Hepatocyte (in vitro differentiated cells): ENCODE measurements at places on chromosomes 11 and 22.

- DNase-seq = no peak
Observed at GRCh38 chr22:35719212-35719875, 1.7 kb downstream of the APOL5 start.

- DNase-seq = no peak
Observed at GRCh38 chr11:73175551-73176144, 33.5 kb upstream of the FCHSD2 start.

- no peak for DNase-seq
Observed at GRCh38 chr11:47254386-47254785, 3.4 kb upstream of the NR1H3 start.

DNA sequence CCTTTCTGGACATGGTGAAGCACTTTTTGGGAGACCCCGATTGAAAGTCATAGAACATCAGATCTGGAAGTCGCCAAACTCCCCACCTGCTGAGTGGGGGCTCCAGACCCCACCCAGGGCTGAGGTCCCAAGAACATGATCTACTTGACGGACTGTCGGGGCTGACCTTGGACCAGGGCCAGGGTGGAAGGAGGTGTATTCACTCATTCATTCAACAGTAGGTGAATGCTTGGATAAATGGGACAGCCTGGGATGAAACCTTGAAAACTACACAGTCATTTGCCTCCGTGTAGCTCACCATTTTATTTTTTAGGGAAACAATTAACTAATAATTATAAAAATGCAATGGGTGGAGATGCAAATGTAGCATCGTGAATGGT lies 629.0 kb downstream of the BRD1 start:
- no peak for DNase-seq

DNA sequence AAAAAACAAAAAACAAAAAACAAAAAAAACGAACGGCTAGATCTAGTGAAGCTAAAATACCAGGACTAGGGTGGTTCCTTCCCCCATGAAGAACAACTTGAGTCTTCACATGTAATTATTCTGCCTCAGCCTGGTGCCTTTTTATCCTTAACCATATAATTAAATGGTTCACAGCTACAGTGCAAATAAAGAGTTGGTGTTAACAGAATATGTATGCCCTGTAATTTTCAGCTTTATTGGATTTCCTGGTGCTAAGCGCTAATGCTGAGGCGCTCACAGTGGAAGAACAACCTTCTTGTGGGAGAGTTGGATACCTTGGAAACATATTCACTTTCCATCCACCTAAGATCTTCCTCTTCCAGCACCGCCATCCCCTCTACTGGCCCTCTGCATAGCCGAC lies 158.5 kb upstream of the SORL1-AS1 start:
- no peak for DNase-seq

DNA sequence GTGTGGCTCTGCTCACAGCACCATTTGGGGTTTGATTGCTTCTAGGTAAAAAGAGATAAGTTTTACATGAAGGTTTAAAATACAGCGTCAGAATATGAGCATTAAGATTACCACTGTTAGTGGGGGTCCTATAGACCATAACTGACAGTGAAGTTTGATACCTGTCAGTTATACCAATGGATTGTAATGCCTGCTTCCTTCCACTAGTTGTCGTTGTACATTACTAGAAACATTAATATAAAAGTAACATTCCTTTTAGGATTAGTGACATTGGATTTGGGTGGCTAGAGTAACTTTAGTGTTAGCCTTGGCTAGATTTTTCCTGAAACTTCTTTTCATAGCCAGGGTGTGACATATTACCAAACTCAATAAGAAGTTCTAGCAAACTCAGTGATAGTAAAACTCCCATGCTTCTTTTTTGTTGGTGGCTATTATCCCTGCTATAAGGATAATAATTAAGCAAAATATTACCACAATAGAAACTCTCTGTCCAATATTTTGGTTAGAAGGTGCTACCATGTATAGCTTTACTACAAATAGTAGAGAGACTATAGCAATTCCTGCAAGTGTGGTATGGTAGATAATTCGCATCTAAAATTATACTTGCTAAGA lies 57.1 kb downstream of the FAM181B start:
- no peak for DNase-seq

GRCh38 chr11:9759519-9760192 lies 95.8 kb downstream of the SWAP70 start:
- peak; percentile 92 for DNase-seq

DNA sequence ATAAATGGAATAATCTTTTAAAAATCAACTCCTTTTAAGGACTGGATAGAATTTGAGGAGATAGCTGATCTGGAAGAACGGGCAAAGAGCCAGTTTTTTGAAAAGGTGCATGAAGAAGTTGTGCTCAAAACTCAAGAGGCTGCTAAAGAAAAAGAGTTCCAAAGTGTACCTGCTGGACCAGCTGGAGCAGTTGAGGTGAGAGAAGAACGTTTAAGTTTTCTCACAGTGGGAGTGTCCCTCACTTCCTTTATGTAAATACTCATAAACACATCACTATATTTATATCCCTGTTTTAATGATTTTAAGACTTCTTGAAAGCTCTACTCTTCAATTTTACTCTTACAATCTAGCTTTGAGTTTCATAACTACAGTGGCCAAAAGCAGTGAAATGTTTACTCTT lies 11.7 kb upstream of the ANKRD42 start:
- no peak for DNase-seq

DNA sequence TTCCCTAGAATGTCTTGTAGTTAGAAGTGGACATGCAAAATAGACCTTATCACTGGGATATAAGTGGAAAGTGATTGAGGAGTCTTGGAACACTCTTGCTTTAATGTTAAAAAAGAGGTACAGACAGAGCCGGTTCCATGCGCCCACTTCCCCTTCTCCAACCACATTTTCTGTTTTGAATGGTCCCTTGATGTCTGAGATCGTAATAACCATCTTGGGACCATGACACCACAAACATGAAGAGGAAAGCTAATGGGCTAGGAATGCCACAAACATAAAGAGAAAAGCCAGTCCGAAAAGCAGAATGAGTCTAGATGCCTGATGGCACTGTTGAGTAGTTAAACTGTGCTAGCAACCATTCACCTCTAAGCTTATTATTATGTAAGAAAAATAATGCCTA lies 54.8 kb upstream of the SPON1 start:
- DNase-seq = no peak

- peak; percentile 52 for DNase-seq
Observed at GRCh38 chr11:85813721-85814120, 2.8 kb upstream of the SYTL2 start.

DNA sequence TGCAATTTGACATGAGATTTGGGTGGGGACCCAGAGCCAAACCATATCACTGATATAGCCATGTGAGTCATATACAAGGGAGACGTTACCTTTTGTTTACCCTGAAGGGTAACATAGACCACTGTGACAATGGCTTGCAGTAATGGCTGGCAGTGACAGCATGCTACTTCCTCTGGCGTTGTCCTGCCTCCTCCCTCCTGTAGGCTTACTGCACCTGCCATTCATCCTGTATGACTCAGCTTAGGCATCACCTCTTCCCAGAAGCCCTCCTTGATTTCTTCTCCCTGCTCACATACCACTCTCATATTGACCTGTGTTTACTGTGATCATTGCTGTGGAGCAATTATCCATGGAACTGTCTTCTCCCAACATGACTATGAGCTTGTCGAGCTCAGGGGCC lies 12.0 kb upstream of the PVALB start:
- DNase-seq = no peak

DNA sequence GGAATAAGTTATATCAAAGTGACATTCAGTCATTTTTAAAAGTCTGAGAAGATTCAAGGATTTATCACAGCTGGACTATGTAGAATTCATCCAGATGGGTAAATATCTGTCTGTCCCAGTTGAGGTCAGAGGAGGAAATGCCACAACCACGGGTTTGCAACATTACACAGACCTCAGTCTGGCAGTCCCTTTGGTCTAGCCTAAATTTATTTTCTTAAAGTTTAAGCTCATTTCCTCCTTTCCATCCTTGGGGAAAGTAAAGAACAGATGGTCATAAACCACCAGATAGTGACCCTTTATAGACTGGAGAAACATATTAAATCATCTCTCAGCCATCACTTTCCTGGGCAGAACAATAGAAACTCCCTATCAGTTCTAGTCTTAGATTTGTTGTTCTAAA lies 238.4 kb upstream of the DDI1 start:
- DNase-seq = no peak
